ENCODE measurements at places on chromosomes 13 and 19.

DNA sequence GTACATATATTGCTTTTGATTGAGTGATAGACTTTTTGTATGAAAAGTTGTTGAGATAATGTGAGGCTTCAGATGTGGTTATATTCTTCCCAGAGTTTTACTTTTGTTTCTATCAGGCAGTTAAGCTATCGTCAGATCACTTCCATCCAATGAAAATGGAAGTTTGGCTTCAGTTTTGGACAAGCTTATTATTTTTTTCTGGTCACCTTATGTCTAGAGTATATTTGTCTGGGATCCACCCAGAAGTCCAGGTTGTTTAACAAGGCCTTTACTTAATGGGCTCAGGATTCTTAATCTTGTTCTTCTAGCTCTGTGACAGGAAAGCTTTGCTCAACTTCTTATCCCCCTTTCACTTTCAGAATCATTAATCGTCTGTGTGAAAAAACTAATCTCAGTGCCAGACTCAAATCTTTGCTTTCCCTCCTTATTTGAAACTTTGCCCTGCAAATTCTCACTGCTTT lies 150.9 kb downstream of the PDS5B start:
- peak; percentile 30 for DNase-seq

DNA sequence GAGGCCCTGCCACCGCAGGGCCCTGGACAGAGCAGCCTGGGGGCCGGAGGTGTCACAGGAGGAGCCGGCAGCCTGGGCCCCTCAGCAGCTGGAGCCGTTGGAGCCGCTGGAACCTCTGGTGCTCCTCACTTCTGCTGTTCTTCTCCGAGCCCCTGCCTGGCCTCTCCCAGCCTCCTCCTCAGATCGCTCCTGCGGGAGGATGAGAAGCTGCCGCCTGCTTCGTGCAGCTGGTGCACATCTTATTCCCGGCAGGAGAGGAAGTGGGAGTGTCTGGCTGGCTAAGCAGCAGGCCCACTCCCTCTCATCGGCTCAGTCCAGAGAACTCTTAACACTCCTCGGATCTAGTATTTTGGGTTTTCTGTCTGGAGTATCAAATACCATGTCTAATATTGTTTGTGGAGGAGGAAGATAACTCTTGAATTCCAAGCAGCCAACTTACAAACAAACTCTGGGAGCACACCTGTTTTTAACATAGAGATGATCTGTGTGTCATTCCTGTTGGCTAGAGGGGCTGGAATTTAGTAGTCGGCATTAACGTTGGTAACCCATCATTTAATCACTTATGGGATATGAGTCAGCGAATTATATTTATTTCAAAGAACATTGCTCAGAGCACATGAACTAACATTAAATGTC lies 37.1 kb upstream of the RNF113B start:
- DNase-seq, result peak; percentile 68

DNA sequence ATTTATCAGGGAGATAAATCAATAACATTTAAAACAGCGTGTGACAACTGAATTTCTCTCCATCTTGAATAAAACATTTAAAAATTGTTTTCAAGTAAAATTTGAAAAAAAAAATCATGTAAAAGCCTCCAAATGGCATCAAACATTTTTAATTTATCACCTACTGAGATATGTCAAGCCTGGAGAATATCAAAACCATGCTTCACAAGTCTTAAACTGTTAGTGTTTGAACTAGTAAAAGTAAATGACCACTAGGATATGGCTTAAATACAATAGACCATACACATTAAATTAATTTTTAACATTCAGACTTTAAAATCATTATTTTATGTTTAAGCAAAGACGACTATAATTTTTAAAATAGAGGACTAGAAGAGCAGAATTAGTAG lies 281.9 kb downstream of the DCLK1 start:
- DNase-seq, result no peak

DNA sequence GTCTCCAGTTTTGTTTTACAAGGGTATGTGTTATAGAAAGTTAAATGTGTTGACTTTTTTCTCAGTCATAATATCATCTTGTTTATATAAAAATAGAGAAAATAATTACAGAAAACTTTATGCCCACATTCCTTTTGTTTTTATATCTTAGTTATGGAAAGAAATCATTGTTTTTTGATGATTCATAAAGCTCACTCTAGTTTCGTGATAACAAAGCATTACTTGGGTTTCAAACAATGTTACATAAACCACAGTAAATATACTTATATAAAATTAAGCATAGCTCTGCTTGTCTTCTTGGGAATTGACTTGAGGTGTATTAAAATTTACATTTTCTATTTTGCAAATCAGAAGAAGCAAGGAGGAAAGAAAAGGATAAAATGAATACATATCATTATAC lies 111.8 kb downstream of the SGCG start:
- DNase-seq, result peak; percentile 12

DNA sequence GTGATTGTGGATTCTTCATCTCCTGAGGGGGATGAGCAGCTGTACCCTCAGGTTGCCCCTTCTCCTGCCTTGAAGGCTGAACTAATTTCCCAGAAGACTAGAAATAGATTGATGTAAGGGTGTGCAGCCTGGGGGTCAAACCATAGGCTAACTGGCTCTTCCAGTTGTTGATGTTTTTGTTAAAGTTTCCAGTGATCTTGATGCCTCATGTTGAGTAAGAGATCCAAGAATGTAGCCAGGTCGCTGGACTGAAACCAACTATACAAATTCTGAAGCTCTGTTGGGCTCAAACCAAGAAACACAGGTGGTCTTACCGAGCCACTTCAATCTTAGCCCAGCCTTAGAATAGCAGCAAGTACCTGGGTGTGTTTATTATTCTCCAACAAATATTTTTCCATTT lies 391.8 kb downstream of the KLF5 start:
- DNase-seq, result no peak

DNA sequence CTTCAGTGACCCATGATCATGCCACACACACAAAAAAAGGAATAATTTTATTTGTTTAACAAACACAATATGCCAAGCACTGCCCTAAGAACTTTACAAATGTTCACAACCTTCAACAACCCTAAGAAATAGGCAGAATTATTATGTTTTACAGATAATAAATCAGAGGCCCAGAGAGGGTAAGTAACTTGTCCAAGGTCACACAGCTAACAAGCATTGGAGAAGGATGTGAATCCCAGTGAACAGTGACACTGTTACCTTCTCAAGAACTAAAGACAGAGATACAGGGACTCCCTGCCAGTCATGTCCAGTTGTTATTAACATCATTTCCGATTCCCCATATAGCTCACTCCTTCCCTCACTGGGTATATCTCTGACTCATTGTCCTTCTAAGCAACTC lies 13.6 kb downstream of the CEACAM20 start:
- DNase-seq, result no peak

DNA sequence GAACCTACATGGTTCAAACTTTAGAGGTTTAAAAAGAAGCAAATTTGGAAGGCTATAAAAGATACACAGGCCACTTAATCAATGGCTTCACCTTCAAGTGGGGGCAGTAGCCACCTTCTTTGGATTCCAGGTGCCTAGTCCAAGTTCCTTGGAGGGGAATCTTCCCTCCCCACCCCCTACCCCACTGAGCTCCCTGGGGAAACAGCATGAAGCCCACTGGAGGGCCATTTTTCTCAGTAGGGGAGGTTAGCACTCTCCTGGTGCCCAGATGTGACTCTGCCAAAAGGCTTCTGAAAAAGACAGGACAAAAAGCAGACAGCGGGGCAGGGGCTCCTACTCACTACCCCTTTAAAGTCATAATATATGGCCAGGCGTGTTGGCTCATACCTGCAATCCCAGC lies 93.9 kb downstream of the KCTD15 start:
- no peak for DNase-seq

GRCh38 chr13:110000534-110001345 lies 214.4 kb upstream of the IRS2 start:
- DNase-seq, result no peak

- DNase-seq, result no peak
These were observed 1034.7 kb downstream of the SLITRK1 start for GRCh38 chr13:82847595-82847994.

DNA sequence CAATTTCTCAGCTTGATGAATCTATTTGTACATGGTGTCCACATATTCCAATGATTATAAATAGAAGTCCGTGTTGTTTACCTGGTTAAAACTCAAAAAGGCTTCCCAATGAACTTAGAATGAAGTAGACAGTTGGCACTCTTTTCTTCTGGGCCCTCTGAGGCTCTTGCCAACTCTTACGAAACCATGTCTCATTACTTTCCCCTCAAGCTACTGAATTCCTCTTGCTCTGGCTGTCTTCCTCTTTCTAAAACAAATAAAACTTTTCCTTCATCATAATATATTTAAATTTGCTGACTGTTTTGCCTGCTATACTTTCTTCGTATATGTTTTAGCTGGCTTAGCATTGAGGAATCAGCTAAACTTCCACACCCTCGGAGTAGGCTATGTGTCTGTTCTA lies 139.7 kb downstream of the SLITRK6 start:
- DNase-seq, result peak; percentile 21

- peak; percentile 88 for DNase-seq
These were observed 9.7 kb upstream of the SLITRK5 start for GRCh38 chr13:87661471-87661870.

GRCh38 chr13:107233541-107233940 lies 665.6 kb upstream of the ARGLU1 start:
- DNase-seq, result no peak

DNA sequence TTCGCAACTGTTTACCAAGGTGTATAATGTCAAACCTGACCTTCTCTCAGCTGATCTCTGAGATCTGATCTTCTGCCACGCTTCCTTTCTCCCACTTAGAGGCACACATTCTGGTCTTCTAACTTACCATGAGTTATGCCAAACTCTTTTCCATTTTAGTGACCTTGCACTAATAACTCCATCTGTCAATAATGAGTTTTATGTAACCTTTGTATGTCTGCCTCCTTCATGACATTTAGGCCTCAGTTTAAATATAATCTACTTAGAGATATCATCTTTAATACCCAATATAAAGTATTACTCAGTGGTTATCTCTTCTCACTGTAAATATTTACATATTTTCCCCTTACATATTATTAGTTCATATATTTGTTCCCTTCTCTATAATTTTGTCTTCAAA lies 827.5 kb upstream of the PCDH20 start:
- DNase-seq, result no peak

DNA sequence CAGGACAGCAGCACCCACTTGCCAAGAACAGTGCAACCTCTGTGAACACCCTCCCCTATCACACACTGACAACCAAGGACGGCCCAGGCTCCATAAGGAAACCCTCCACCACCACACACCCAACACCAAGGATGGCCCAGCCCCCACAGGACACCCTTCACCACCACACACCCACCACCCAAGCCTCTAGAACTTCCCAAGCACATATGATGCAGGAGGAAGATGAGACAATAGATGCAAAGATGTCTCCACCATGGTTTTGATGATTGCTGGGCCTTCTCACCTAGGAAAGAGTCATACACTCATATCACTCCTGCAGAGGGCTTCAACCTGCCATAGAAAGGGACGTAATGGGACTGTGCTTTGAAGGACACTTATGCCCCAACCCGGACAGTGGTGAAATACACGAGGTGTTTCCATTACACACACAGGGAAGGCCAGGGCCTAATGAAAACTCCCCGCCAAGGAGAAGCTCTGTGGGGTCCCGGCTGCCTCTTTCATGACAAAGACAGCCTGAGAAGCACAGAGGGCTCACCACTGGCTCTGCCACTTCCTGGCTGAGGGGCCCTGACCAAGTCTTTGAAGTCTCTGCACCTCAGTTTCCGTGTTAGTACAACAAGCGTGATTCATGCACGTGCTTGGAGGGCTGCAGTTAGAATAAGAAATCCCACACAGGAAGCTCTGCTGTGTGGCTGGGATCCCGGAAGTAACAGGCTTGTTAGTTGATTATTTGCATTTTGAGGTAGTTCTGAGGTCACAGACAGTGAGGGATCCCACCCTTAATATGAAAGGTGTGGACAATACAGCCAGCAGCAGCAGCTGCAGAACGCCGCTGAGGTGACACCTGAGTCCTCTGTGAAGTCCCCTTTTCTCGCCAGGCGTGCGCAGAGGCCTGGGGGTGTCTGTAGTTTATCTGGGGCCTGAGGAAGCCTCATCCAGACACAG lies 61.9 kb upstream of the ATP12A start:
- no peak for DNase-seq

GRCh38 chr13:21434588-21434987 lies 24.5 kb downstream of the ZDHHC20 start:
- no peak for DNase-seq

Data from fibroblast of lung (primary cell).